Fibroblast of lung (primary cell): ENCODE measurements at places on chromosomes 6 and 20. TPM values are rescaled to one million over a fixed set of nuclear protein-coding genes. Genes with fewer than 3 reads are reported as not detected.

GRCh38 chr6:28369463-28369862 is 19.7 kb downstream of the ZKSCAN3 start:
- H3K27ac ChIP-seq = no peak overlapping the region
- H3K36me3 ChIP-seq = peaks cover 4% of the 10 kb centered on the region
- no peak overlapping the region for H3K4me3 ChIP-seq
- DNase-seq = no peak

Gene NRM
- 18.3 and 39.6 TPM in 2 replicates for polyA plus RNA-seq

- peaks cover 17% of the 10 kb centered on the region for H3K4me1 ChIP-seq
- H3K36me3 ChIP-seq = no peaks in the 10 kb centered on the region
- peak; percentile 56 for DNase-seq
- H3K27me3 ChIP-seq = no peaks in the 10 kb centered on the region
Measured at GRCh38 chr20:62921119-62921687, 5.1 kb downstream of the DIDO1 start.

Gene F13A1
- polyA plus RNA-seq = 0.01 TPM in 1 of 2 replicates, not detected in the other

DNA sequence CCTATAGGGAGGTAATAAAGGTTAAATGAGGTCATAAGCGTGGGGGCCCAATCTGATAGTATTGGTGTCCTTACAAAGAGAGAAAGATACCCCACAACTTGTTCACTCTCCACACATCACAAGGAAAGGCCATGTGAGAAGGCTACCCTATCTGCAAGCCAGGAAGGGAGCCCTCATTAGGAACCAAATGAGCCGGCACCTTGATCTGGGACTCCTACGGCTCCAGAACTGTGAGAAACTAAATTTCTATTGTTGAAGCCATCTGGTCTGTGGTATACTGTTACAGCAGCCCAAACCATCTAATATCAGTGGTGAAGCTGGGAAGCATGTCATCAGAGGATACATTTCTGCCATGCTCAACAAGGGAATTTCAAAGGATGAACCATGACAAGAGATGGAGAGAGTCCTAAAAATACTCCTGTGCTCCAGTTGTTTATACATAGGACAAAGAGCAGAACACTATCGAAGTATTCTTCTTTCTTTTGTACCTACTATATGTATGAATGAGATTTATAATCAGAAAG is 10.4 kb downstream of the COX7A2 start:
- H3K4me1 ChIP-seq = no peaks in the 10 kb centered on the region
- DNase-seq = no peak
- H3K4me3 ChIP-seq = no peak overlapping the region
- H3K27me3 ChIP-seq = no peaks in the 10 kb centered on the region
- no peaks in the 10 kb centered on the region for H3K36me3 ChIP-seq

Gene C6orf141
- 0.06 and 1.0 TPM in 2 replicates for polyA plus RNA-seq

DNA sequence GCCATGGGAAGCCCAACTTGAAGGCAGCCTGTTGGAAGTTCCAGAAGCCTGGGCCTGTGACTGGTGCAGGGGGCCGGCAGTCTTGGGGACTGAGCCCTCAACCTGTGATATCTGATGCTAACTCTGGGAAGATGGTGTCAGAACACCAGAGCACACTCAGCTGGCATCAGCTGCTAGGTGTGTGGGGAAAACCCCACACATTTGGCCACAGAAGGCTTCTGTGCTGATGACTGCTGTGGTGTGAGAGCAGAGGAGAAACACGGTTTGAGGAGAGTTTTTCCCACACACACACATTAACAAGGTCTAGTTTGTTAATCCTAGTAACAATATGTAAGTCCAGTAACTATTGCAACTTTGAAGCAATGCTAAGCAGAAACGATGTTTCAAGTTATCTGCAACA is 78.0 kb downstream of the PSMB1 start:
- H3K36me3 ChIP-seq = no peaks in the 10 kb centered on the region
- H3K27me3 ChIP-seq = no peaks in the 10 kb centered on the region
- no peaks in the 10 kb centered on the region for H3K4me1 ChIP-seq
- no peak overlapping the region for H3K4me3 ChIP-seq
- H3K27ac ChIP-seq = no peak overlapping the region

Gene DDO
- 1.3 and 3.9 TPM in 2 replicates for polyA plus RNA-seq

DNA sequence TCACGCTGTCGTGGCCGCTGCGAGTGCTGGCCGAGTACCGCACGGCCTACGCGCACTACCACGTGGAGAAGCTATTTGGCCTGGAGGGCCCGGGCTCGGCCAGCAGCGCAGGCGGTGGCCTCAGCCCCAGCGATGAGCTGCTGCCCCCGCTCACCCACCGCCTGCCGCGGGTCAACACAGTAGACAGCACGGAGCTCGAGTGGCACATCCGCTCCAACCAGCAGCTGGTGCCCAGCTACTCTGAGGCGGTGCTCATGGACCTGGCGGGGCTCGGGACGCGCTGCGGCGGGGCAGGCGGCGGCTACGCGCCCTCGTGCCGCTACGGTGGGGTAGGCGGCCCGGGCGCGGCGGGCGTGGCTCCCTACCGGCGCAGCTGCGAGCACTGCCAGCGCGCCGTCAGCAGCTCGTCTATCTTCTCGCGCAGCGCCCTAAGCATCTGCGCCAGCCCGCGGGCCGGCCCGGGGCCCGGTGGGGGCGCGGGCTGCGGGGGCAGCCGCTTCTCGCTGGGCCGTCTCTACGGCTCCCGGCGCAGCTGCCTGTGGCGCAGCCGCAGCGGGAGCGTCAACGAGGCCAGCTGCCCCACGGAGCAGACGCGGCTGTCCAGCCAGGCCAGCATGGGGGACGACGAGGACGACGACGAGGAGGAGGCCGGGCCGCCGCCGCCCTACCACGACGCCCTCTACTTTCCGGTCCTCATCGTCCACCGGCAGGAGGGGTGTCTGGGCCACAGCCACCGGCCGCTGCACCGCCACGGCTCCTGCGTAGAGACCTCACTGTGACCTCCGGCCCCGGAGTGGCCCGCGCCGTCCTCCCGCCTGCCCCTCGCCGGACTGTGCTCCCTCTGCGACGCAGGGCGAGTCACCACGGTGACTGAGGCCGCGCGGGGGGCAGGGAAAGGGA is 5.7 kb downstream of the TMEM151B start:
- H3K27ac ChIP-seq = no peak overlapping the region
- no peak overlapping the region for H3K4me3 ChIP-seq
- H3K36me3 ChIP-seq = no peaks in the 10 kb centered on the region
- H3K4me1 ChIP-seq = no peaks in the 10 kb centered on the region

GRCh38 chr20:20363434-20363798 is 4.5 kb upstream of the INSM1 start:
- H3K27me3 ChIP-seq = peaks cover 65% of the 10 kb centered on the region
- no peak for DNase-seq
- H3K4me3 ChIP-seq = no peak overlapping the region

Gene PCSK2
- polyA plus RNA-seq = 0.09 and 1.2 TPM in 2 replicates

Gene KATNA1
- polyA plus RNA-seq = 22.5 and 27.9 TPM in 2 replicates

GRCh38 chr6:54722328-54722727 is 124.2 kb upstream of the FAM83B start:
- peak; percentile 61 for DNase-seq
- H3K27me3 ChIP-seq = no peaks in the 10 kb centered on the region
- no peaks in the 10 kb centered on the region for H3K36me3 ChIP-seq

Gene MAPK13
- polyA plus RNA-seq = 3.0 and 6.8 TPM in 2 replicates

GRCh38 chr20:63021356-63022321 is 14.9 kb upstream of the BHLHE23 start:
- H3K4me1 ChIP-seq = no peaks in the 10 kb centered on the region
- no peak overlapping the region for H3K27ac ChIP-seq
- no peaks in the 10 kb centered on the region for H3K36me3 ChIP-seq
